ENCODE measurements at places on chromosomes 16 and 17.

DNA sequence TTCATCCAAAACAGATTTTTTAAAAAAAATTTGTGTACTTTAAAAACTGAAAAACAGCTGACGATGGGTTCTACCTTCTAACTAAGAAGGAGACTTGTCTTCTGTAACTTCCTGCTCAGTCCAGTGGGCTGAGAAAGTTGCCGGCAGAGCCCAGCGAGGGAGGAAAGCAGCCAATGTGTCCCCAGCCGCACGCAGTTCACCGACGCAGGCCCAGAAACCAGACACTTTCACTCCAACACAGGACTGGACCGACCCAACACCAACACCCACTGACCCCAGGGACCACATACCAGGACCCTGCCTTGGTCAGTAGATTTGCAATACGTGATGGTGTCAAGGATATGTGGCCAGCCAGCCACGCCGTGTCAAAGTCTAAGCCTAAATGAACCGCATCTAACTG lies 25.6 kb downstream of the TRAP1 start:
- DNase-seq = no peak

GRCh38 chr17:10927712-10928111 lies 89.8 kb upstream of the PIRT start:
- no peak for DNase-seq

GRCh38 chr16:57519796-57520360 lies 16.5 kb downstream of the CCDC102A start:
- peak; percentile 71 for DNase-seq

- no peak for DNase-seq
Observed at GRCh38 chr16:71383054-71383773, 24.7 kb downstream of the CALB2 start.

- DNase-seq = no peak
Observed at GRCh38 chr17:77706938-77707337, 251.6 kb upstream of the TNRC6C start.

GRCh38 chr16:54285414-54286089 lies 1.0 kb downstream of the IRX3 start:
- no peak for DNase-seq

DNA sequence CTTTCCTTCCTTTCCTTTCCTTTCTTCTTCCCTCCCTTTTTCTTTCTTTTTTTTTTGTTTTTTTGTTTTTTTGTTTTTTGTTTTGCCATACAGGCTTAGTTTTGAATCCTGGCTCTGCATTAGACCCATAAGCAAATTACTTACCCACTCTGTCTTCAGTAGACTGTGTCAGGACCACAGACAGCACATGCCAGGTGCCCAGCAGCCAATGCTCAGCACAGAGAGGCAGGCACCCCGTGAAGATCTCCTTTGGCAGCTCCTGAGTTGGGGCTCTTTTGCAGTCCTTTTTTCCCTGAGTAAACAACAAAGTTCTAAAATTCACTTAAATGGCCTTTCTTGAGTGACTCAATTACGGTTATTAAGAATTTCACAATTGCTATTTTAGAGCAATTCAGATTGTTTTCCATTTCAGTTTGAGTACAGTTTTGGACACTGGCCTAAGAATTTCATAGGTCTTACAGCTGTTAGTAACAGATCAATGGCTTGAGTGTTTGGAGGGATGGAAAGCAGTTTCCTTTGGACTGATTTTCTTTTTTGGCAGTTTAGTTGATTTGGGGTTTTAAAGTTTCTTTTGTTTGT lies 26.2 kb upstream of the SLC5A11 start:
- DNase-seq = no peak

- no peak for DNase-seq
Observed at GRCh38 chr17:38606646-38607611, 1.2 kb upstream of the SRCIN1 start.

GRCh38 chr16:85215478-85216118 lies 103.3 kb upstream of the CIBAR2 start:
- no peak for DNase-seq

- DNase-seq = no peak
Observed at GRCh38 chr17:79136596-79136995, 62.0 kb downstream of the ENGASE start.

GRCh38 chr16:10577305-10578202 lies 2.8 kb downstream of the EMP2 start:
- no peak for DNase-seq

DNA sequence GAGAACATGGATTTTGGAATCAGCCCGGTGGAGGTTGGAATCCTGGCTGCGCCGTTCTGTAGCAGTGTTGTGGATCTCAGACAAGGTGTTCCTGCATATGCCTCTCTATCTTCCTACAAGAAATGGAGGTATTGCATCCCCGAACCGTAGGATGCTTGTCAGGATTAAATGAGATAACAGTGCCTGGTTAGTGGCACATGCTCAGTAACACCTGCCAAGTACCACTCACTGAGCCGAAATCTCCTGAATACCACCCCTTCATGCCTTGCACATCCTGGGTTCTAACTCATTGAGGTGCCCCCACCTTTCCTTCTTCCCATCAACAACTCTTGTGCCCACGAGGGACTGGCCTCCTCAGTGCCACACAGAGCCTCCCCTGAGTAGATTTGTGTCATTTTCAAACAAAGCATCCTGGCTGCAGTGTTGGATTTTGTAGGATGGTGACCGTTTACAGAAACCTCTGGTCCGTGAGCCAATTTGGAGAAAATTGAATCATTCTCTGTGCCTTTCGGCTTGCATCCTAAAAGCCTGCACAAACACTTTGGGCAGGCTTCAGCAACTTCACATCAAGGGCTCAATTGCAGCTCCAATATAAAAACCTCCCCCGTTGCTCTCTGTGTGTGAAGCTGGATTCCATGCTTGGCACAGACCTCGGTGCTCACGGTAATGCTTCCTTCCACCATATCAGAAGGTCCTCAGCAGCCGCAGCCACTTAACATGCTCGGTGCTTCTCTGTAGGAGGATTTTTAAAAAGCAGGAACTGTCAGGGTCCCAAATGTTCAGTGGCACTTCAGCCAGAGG lies 84.2 kb downstream of the WWOX start:
- DNase-seq = peak; percentile 20

GRCh38 chr16:26742040-26742439 lies 324.7 kb upstream of the C16orf82 start:
- no peak for DNase-seq

- no peak for DNase-seq
Observed at GRCh38 chr17:31564291-31564690, 172.8 kb downstream of the RAB11FIP4 start.

GRCh38 chr16:64892835-64893785 lies 228.8 kb downstream of the CDH11 start:
- peak; percentile 98 for DNase-seq

- peak; percentile 68 for DNase-seq
Observed at GRCh38 chr17:2965621-2966595, 97.5 kb downstream of the OR1D5 start.

DNA sequence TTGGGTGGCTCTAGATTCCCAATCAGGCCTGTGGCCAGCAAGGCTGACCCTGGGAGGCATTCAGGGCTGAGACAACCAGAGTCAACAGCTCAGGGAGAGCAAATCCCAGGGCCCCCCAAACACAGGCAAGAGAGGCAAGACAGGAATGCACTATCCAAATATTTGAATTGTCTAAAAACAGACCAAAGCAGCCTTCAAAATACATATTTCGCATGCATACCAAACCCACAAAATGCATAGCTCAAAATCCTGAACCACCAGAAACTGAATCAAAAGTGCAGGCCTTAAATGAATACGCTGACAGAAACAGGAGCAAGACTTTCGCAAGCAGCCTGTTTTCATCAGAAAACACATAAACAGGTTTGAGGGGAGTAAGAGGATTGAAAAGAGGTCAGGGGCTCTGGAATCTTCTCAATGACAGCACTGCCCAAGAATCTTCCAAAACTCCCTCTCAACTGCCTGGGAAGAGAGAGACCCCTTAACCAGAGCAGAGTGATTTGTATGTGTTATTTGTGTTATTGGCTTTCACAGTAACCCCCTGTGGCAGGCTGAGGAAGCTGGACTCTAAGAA lies 213.6 kb upstream of the CDH5 start:
- peak; percentile 68 for DNase-seq

- DNase-seq = peak; percentile 4
Observed at GRCh38 chr17:82380860-82381702, 9.5 kb downstream of the UTS2R start.

DNA sequence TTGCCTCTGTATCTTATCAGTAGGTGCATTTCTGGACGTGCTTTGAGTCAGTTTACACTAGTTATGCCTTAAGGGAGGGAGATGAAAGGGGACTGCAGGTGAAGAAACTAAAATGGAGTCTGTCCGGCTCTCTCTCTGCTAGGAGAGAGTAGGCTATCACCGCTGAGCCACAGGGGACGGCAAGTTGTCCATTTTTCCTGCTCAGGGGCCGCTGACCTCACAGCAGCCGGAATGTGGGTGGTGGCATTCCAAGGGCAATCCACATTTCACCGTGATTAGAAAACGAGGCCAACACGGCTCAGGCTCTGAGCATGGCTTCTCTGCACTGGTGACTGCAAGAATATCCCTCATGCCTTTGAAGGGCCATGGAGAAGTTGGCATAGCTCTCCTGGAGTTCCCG lies 19.0 kb upstream of the KLHDC4 start:
- no peak for DNase-seq

DNA sequence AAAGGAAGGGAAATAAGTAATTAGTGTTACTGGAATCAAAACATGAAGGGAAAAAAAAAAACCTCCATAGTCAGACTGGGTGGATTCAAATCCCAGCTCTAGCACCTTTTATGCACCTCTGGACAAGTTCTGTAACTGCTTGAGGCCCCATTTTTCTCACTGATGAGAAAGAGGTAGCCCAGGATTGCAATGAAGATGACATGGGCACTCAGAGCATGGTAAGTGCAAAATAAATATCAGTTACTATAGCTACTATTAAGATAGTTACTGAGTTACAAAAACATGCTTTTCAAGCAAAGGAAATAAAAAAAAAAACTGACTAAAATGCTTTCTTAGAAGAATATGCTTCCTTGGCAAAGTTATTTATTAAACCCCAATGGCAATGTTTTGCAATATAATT lies 58.8 kb downstream of the CEP95 start:
- DNase-seq = peak; percentile 37

GRCh38 chr16:67667453-67667816 lies 821 bp downstream of the C16orf86 start:
- DNase-seq = no peak

DNA sequence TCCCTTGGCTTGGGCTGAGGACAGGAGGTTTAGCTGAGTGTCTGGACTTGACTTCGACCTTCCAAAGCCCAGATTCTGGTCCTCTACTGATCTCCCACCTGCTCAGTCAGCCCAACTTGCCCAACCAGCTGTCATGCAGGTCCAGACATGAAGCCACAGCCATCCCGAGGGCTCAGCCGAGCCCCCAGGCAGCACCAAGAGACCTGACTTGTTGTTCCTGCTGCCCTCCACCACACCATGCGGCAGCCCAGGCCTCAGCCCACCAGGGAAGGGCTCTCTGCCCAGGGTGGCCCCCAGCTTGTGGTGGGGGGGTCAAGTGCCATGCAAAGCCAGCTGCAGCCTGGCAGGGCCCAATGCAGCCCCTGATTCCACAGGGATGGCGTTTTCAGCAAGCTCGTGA lies 17.2 kb upstream of the CACNG4 start:
- no peak for DNase-seq

DNA sequence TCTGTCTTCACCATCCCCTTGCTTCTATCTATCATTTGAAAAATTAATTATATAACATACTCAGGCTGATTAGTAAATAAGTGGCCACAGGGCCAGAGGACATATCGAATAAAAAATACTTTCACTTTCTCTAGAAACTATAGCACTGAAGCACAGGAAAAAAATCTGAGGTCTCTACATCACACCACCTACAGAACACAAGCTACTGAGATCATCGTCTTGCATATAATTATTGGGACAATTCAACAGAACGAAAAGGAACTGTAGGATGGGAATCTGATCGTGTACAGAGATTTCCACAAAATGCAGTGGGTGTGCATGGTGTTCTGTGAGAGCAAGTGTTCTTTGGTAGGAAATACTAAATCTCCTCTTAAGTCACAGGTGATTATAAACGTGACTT lies 289.6 kb upstream of the ERCC4 start:
- DNase-seq = no peak

GRCh38 chr17:79306424-79307318 lies 232.0 kb downstream of the ENGASE start:
- DNase-seq = no peak

DNA sequence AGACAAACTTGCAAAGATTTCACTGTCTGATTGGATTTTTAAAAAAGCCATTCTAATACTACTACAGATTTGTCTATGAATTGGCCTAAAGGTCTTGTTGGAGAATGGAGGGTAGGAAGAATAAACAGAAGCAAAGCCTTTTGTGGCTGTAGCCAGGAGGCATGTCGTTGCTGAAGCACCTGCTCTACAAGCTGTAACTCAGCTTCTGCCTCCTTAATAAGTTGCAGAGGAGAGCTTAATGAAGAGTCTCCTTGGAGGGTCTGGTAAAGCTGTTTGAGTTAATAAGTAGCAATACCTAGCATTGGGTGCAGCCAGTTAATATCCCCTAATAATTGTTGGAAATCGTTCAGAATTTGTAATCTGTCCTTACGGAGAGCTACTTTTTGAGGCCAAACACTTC lies 10.0 kb upstream of the ZNF689 start:
- DNase-seq = no peak

DNA sequence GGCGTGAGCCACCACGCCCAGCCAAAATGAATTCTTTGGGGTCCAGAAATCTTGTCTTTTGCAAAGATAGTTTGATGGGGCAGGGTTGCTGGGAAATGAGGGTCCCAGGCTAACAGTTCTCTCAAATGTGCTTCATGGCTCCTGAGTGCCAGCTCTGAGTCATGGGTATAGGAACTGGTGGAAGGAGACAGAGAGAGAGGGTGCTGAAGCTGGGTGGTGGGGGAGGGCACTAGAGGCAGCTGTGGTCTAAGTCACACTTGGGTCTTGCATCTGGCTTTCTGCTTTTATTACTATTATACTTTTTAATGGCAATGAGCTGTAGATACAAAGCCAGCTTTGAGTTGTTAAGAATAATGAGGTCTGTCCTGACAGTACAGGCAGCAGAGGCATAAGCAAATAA lies 54.6 kb downstream of the PRKCA start:
- DNase-seq = peak; percentile 28

DNA sequence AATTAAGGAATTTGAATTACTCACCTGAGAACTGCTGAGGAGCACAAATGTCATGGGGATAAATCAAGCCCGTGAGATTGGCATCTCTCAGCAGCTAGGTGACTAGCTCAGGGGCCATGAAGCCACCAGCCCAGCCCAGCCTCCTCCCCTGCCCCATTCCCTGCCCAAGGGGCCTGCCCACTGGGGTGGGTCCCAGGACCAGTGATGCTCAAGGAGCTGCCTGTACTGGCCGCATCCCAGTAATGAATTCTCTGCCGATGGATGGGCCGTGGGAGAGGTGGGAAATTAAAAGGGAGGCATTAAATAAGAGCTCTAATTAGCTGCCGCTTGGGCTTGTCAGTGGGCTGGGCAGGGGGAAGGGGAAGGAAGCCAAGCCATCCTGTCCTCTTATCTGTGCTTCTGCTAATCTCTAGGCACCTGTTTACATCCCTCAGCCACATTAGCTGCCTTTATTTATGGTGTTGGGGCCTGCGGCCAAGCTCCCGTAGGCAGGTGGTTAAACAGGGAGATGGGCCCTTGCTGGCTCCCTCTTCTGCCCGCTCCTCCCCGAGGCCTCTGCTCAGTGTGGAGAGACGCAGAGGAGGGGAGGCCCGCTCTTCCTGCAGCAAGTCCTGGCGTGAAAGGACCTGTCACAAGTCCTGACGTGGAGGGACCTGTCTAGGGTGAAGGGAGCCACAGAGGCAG lies 48.8 kb downstream of the PIPOX start:
- DNase-seq = no peak

- no peak for DNase-seq
Observed at GRCh38 chr16:85201574-85201973, 89.3 kb upstream of the CIBAR2 start.

Data from mesenchymal stem cell (in vitro differentiated cells and primary cell).